Endothelial cell (in vitro differentiated cells): ENCODE measurements at places on chromosomes 7 and 10.
A peak's percentile ranks its signal among the peaks of the same experiment; 100 is the strongest.

- peak; percentile 27 for DNase-seq
These were observed 88.5 kb upstream of the ATP6V0A4 start for GRCh38 chr7:138886501-138886917.

DNA sequence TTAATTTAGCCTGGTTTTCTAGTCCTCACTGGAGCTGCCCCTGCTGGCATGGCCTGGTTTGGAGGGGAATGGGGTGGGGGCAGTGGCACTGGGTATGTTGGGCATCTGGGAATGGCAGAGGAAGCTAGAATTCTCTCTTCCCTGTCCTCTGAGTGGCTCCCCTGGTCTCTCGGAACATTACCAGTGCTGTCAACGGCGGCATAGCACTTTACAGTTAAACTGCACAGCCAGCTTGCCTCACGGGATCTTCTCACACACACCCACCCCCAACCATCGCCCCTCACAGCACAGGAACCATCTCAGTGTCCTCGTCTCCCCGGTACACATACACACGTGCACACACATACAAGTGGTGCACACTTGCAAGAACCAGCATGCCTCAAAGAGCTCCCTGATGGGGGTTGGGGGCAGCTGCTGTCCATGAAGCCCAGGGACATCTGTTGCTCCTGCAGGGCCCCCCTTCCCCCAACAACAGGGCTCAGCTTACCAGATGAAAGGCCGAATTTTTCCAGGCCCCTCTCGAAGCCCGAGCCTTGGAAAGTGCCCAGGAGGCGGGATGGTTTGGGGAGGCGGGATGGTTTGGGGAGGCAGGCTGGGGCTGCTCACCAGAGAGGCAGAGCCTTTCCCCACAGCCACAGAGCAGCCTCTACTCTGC, 41.0 kb downstream of the TSPAN15 start:
- DNase-seq = no peak

GRCh38 chr7:30285067-30285535, 704 bp downstream of the ZNRF2 start:
- DNase-seq = peak; percentile 53

- no peak for DNase-seq
These were observed 77.8 kb upstream of the NRP1 start for GRCh38 chr10:33412241-33412640.

DNA sequence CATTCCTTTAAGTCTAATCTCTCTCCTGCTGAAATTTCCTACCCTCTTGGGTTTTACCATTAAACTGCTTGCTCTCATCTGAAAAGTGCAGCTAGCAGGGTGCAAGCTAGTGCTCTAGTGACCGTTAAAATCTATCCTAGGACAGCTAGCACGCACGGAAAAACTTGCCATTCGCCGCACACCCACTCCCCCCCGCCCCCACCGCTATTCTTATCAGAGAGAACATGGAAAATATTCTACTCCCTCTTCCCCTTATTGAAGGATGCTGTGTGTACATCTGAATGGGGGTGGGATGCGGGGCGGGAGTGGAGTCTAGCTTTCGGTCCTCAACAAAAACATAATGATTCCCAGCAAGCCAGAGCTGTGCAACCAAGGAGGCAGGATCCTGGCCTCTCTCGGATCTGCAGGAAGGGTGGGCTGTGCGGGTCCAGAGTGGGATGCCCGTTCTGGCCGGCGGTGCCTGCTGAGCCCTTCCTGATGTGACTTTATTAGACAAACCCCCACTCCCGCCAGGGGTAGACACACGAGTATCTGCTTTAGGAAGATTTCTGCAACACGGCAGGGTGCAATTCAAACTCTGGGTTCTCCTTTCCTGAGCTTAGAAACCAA, 1.1 kb upstream of the ADRA2A start:
- DNase-seq = no peak

DNA sequence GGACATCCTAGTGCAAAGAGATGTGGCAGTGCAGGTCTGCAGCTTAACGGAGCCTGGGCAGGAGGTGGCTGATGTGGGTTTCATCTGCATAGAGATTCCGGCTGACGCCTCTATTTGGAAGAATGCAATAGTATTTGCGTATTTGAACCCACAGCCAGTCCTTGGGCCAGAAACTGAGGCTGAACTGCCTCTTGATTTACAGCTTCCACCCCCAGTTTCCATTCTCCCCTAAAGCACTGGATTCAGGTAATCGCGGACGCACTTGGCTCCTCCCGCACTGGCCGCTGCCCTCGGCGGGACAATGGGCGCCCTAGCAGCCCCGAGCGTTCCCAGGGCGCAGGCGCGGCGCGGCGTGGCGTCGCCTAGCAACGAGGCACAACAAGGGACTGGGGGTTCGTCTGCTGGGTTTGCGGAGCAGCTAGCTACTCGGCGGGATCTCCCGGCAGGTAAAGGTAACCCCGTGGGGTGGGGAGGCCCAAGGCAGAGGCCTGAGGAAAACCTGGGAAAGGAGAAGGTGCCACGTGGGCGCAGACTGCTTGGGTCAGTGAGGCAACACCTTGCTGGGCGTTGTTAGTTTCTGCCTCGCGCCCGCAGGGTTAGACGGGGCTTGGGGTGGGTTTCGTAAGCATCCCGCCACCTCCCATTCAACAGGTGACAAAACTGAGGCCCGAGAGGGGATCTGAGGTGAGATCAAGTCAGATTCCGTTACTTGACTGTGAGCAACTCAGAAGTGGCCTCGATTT, at the start of gene ARMC3:
ARMC3 (plus strand) TSS at position 393 of the 743 bp plus-strand sequence. CDS start 3,944 bp downstream, outside the sequence.
- peak; percentile 95 for DNase-seq

- no peak for DNase-seq
These were observed 25.3 kb upstream of the GALNT11 start for GRCh38 chr7:152000191-152000590.

- no peak for DNase-seq
These were observed 107.4 kb upstream of the GLCCI1 start for GRCh38 chr7:7861211-7861633.
